ENCODE measurements at places on chromosomes 1 and 21.

- DNase-seq, result no peak
Observed at GRCh38 chr1:2093055-2093454, 42.8 kb downstream of the PRKCZ start.

GRCh38 chr1:7621334-7622219, 149.5 kb upstream of the VAMP3 start:
- no peak for DNase-seq

DNA sequence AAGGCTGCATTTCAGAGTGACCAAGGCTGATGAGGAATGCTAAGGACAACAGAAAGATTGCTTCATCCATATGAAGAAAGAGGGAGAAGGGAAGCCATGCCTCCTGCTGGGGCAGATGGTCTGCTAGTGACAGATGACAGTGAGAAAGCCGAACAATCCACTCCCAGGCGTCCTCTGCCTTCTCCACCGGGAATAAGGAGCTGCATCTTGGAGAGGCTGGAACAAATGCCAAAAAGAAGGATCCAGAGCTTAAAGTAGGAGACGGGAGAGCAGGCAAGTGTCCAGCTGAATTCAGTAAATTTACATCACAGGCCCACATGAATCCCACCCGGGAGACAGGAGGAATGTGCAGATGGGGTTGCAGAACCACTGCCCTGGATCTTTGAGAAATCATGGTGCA, 33.4 kb downstream of the DDX20 start:
- DNase-seq, result no peak

DNA sequence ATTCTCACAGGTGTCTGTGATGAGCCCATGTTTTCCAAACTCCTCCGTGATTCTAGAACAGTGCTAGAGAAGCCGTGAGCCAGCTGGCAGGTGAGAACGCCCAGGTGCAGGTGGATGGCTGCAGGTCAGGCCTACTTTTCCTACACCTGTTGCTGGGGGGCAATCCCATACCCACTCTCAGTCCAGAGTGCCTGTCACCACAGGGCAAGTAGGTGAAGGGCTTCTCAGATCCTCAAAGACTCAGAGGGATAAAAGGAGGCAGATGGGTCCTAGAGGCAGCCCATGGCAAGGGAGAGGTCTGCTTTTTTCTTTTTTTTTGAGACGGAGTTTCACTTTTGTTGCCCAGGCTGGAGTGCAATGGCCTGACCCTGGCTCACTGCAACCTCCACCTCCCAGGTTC, 50.7 kb upstream of the H6PD start:
- DNase-seq, result no peak

- no peak for DNase-seq
Observed at GRCh38 chr1:228231189-228231588, 23.3 kb downstream of the OBSCN start.

- no peak for DNase-seq
Observed at GRCh38 chr1:110597966-110598365, 8.2 kb downstream of the KCNA2 start.

DNA sequence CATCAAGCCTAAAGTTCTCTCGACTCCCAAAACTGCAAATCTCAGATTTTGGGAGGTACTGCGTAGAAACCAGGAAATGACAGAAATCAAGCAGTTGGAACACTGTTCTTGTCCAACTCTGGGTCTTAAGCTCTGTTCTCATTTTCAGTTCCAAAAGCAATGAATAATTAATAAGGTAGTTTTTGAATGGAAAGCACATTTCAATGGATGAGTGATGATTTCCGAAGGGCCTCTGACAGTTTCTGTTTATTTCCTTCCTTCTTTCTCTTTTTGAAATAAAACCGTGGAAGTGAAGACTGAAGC, 20.9 kb upstream of the TARBP1 start:
- no peak for DNase-seq

- no peak for DNase-seq
Observed at GRCh38 chr1:169565335-169566271, 20.7 kb downstream of the F5 start.

GRCh38 chr1:222097588-222097987, 355.7 kb upstream of the DUSP10 start:
- DNase-seq, result no peak

GRCh38 chr1:43973981-43974442, 748 bp upstream of the ATP6V0B start:
- DNase-seq, result no peak

- DNase-seq, result no peak
Observed at GRCh38 chr1:70993798-70994197, 53.8 kb downstream of the PTGER3 start.

GRCh38 chr1:220221670-220222069, 50.6 kb downstream of the RAB3GAP2 start:
- DNase-seq, result no peak

DNA sequence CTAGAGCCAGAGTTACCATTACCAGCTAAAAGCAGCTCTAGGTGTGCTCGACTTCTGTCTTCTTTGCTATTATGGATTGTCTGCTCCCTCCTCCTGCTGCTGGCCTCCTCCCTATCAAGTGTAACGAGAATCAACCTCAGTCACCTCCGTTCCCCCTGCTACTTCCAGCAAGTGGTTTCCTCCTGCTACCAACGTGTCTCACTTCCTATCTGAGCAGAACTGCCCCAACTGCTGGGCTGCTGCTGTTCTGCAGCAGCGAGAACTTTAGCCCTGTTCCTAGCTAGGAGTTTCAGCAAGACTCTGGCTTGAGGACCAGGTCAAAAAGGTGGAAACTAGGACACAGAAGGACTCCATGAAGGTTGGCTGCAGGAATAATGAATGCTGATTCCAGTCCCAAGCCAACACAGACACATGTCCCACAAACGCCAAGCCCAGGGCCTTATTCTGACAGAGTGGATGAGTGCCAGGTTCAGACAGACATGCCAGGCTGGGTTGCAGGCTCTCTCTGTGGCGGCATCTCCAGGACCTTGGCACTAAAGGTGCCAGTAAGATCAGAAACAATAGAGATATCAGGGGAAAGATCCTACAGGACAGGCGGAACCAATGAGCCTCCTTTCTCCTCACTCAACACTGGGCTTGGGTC, 46.9 kb downstream of the CD34 start:
- DNase-seq, result no peak

Data from heart right ventricle (tissue), 16 donors.